ENCODE measurements at places on chromosomes 7 and 10.

DNA sequence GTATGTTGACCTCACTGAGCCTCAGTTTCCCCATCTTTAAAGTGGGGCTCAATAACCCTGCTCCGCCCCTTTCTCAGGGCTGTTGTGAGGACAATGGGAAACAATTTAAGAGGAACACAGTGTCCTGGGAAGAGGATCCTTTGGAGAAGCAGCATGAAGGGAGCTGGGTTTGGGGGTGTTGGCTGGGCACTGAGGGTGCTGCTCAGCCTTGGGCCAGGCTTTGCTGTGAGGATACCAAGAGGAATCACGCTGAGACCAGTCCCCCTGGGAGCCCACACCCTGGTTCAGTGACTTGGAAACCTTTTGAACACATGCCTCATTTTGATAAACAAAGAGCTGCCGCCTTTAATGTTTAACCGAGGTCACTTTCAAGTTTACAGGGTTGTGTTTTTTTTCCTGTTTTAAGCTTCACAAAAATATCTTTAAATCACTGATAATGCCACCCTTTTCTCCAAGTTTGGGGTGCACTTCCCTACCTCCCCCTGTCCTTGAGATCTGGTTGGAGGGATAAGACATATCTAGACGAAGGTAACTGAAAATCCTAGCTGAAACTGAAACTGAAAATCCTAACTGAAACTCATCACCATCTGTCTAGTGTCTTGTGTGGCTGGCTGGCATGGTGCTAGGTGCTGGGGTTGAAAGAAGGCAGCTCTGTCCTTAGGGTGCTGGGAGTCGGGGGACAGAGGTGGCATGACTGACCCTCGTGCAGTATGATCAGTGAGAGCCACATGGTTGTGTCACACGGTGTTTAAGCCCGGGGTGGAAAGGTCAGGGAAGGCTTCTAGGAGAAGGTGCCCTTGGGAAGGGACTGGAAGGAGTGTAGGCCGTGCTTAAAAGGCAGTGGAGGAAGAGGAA, 27.7 kb downstream of the ZNF775 start:
- no peak for DNase-seq

DNA sequence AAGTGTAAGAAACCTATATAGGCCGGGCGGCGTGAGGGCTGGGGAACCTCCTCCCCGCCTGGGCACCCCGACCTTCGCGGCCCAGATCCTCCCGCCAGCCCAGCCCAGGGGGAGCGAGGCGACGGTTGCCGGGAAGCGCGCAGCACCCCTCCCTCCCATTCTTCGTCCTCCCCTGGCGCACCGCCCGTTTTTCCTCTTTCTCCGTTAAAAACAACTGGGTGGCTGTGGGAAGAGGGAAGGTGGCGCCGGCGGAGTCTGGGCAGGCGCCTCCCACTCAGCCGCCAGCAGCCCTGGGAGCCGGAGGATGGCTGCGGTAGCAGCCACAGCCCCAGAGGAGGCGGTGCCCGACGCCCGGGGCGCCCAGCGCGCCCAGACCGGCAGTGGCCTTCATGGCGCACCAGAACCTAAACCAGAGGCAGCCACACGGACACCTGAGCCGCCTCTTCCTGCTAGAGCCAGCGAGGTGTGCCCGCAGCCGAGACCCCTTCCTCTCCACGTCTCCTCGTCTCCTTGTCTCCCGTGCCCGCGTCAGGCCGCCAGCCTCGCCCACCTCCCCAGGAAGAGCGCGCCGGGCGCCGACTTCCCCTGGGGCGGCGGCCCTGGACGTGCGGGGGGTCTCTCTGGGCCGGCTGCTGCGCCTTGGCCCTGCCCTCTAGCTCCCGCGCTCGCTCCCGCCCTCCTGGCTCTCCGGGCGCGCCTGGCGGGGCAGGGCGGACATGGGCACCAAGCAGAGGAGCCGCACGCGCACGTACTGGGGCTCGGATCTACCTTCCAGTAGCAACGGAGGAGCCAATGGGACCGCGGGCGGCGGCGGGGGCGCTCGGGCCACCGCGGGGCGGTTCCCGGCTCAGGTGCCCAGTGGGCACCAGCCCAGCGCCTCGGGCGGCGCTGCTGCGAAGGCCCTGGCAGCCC, 32.8 kb upstream of the SFTPD start:
- no peak for DNase-seq

- DNase-seq = no peak
These were observed 110.1 kb downstream of the SNX13 start for GRCh38 chr7:17830206-17830605.

GRCh38 chr10:102610441-102610887, 33.8 kb upstream of the TRIM8 start:
- no peak for DNase-seq

DNA sequence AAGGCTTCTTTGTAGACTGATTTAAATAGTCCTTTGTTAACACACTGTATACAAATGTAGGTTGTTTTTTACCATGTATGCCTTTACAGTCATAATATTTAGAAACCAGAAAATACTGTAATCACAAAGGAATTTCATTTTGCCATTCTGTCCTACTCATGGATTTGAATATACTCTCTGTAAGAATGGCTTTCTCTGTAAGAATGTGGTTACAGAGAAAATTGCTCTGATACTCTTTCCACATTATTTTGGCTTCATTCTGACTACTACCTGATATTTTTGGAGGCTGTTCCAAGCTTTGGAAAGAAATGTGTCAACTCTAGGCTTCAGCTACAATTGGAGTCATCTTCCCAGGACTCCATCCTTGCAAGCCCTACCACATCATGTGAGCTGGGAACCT, 23.5 kb downstream of the CH25H start:
- DNase-seq = no peak

- no peak for DNase-seq
These were observed 116.9 kb upstream of the KLF14 start for GRCh38 chr7:130850956-130851355.

All from smooth muscle cell of the brain vasculature (primary cell).